ENCODE measurements at places on chromosomes 1 and 21. TPM values are rescaled to one million over a fixed set of nuclear protein-coding genes. Genes with fewer than 3 reads are reported as not detected.

The ATP8B2 gene
- 27.6 TPM for polyA plus RNA-seq

DNA sequence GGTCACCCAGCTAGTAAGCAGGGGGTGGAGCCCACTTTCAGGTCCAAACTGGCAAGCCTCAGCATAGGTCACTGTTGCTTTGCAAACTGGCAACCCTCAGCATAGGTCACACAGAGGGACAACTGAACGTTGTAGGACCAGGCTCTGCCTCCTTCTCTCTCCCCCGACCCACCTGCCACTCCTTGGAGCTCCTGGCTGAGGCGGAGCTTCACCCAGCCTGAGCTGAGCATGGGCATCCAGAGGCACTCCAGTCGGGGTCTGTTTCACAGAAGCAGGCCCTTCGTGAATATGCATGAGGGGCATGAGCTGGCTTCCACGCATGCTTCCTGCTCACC is 24.2 kb downstream of the CAPZB start:
- DNase-seq, result no peak

GRCh38 chr1:67433837-67434236 is 3.6 kb upstream of the SERBP1 start:
- no peak for DNase-seq

DNA sequence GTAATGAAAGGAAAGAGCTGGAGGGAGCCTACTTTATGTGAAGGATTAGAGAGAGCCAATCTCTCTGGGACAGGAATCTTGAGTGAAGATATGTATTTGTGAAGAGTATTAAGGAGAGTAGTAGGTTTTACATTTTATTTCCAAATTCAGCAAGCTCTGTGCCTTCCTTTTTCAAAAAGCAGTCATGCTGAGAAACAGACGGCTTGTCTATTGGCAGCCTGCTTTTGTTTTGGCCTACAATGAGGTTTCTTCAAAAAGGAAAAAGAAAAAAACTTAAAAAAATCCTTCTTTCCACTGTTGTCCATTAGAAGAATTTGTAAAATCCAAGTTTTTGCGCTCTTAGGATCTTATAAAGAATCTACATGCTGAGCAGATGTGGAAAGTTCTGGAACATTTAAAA is 103.6 kb upstream of the PTGFR start:
- DNase-seq, result no peak

The DLGAP3 gene
- 2.9 TPM for polyA plus RNA-seq

The KIF26B gene
- 44.6 TPM for polyA plus RNA-seq

The CELA2B gene
- polyA plus RNA-seq, result 0.28 TPM

GRCh38 chr1:165225062-165225461 is 131.5 kb downstream of the LMX1A start:
- DNase-seq, result no peak

The PGLYRP4 gene
- polyA plus RNA-seq, result not detected

- no peak for DNase-seq
These were observed 91.9 kb downstream of the RYR2 start for GRCh38 chr1:237133921-237134320.

The FCRL1 gene
- not detected for polyA plus RNA-seq

The RNU11 gene
- polyA plus RNA-seq, result not detected

- peak; percentile 34 for DNase-seq
These were observed 79.0 kb upstream of the NFASC start for GRCh38 chr1:204791453-204792353.

GRCh38 chr21:45910548-45911221 is 70.9 kb upstream of the COL6A1 start:
- DNase-seq, result no peak

GRCh38 chr1:213507472-213508223 is 456.6 kb downstream of the RPS6KC1 start:
- no peak for DNase-seq

- no peak for DNase-seq
These were observed 1.6 kb downstream of the C1orf21 start for GRCh38 chr1:184388319-184388889.

- no peak for DNase-seq
These were observed 506 bp downstream of the MYOM3 start for GRCh38 chr1:24111262-24111995.

The ARHGAP30 gene
- polyA plus RNA-seq, result 2.1 TPM

DNA sequence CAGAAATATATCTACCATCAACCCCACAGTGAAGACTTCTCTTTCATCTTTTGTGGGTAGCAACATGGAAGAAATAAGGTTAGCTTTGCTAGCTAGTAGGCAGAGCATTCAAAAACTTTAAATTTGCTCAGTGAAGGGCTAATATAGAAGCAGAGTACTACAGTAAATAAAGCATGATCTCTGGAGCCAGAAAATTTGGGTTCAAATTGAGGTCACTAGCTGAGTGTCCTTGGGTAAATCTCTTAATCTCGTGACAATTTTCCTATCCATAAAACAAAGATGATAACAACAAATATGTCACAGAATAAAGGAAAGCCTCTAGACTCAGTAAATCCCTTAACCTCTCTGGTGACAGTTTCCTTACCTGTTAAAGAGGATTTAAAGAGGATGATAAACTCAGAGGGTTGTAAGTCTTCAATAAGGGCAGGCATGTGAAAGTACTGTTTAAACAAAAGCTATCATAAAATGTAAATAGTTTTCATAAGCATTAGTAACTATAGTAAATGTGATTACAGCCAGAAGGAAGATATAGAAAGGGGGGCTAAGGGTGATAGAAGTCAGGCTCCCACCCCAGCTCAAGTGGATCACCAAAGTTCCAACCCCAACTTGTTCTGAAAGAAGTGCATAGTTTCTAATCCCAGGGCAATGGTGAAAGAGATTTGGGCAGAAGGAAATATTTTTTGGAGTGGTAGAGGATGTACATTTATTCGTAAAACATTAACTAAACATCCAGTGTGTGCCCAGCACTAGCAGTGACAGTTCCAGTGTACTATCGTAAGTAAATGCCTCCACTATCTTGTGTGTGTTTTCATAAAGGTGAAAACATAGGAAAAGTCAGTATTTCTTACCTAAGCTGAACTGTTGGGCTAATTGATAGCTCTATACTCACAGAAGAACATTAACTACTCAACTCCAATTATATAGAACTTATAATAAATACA is 24.8 kb downstream of the TM2D1 start:
- DNase-seq, result no peak

The ANGPTL1 gene
- 4.7 TPM for polyA plus RNA-seq

The CELA3A gene
- polyA plus RNA-seq, result not detected

Data from left renal cortex interstitium (tissue), 4 donors.